ENCODE measurements at places on chromosomes 1 and 21. TPM values are rescaled to one million over a fixed set of nuclear protein-coding genes. Genes with fewer than 3 reads are reported as not detected.

GRCh38 chr1:156076609-156077429 is 5.4 kb downstream of the MEX3A start:
- no peak for DNase-seq

DNA sequence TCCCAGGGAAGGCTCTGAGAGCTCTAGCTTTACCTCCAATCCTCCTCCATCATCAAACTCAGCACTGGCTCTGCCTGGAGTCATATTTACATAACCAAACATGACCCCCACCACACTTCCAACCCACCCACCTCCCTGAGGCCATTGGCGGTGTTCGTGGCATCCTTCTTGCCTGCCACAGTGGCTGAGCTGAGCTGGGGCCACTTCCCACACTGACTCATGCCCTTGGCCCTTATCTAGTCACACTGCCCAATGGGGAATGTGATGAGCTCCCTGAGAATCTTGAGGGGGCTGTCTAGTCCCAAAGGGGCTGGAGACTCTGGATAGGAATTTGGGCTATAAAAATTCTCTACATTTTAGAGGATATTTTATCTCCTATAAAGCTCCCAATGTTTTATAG is 230.9 kb upstream of the IRF2BP2 start:
- DNase-seq: no peak

DNA sequence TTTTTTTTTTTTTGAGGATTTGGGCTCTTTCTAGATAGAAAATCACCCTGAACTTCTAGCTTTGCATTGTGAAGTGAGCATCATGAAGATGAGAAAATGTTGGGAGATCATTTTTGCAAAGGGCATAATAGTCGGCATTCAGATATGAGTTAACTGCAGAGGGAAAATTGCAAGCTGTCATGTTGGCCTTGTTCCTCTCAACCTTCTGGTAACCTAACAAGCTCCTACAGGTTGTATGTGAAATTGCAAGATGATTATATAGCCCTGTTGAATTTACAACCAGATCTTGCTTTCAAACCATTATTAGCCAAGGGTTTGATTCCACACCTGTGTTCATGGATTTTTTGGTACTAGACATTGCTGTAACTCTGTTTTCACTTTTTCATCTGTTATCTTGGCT is 2.2 kb downstream of the ELOA start:
- DNase-seq: peak; percentile 63

GRCh38 chr1:21854751-21855131 is 42.7 kb downstream of the LDLRAD2 start:
- no peak for DNase-seq

GRCh38 chr1:202160377-202160940 is at the start of gene PTPN7:
PTPN7 (minus strand) TSS chr1:202160602; CDS start chr1:202159402, 1,200 bp downstream.
- no peak for DNase-seq

GRCh38 chr1:162007466-162007865 is 16.2 kb downstream of the OLFML2B start:
- no peak for DNase-seq

DNA sequence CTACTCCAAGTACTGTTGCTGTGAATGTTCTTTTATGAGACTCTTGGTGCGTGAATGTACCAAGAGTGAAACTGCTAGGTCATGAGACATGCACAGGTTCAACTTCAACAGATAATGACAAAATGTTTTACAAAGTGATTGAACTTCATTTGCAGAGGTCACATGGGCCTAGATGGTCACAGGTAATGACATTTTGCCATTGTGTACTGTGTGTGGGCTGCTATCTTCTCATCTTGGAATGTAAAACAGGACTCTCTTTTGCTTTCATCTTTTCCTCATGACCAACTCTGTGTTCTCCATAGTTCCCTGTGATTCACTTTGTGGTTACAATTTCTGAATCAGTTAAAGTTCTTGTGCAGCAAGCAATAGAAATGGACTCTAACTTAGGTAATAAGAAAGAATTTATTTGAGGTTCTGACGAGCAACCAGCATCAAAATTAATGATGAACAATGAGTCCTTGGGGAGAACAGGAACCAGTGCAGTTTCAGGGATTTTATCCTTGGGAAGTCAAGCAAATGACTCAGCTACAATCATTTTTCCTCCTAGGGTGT is 16.2 kb upstream of the TSNAX start:
- DNase-seq: no peak

GRCh38 chr1:95575291-95575690 is 341.3 kb downstream of the RWDD3 start:
- no peak for DNase-seq

DNA sequence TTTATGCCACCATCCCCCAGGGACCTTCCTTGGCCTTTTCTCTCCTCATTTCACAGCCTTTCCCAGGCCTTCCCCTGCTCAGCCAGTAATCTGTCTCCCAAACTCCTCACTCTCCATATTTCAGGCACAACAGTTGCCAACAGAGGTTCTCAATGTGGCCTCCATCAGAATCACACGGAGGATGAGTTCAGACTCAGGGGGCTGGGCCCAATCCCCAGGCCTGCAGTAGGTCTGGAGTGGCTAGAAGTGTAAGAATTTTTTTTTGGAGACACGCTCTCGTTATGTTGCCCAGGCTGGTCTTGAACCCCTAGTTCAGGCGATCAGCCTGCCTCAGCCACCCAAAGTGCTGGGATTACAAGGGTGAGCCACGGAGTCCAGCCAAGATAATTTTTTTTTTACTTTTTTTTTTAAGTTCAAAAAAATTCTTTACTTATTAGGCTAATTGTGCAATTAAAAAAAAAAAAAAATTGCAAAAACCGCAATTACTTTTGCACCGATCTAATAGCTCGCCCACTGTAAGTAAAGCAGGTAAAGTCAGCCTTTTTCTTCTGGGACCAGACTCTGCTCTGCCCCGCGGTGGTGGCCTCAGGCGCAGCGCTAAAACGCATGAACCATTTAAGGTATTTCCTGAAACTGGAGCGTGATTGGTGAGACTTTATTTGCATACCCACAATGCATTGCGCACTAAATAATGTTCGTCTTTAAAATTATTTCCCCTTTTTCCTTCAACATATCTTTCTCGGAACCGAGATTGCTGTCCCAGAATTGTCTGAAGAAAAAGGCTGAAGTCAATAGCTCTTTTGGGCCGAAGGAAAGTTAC is 18.7 kb downstream of the KIAA2013 start:
- DNase-seq: peak; percentile 93

- DNase-seq: no peak
Observed at GRCh38 chr1:58447042-58447441, 99.5 kb downstream of the OMA1 start.

- no peak for DNase-seq
Observed at GRCh38 chr1:53736290-53736689, 2.7 kb downstream of the GLIS1 start.

- no peak for DNase-seq
Observed at GRCh38 chr1:174660476-174660875, 212.7 kb downstream of the GPR52 start.

- DNase-seq: peak; percentile 98
Observed at GRCh38 chr1:25430073-25430966, at the start of gene MACO1. MACO1 (plus strand) TSS chr1:25430897; CDS start chr1:25431099, 202 bp downstream.

- DNase-seq: no peak
Observed at GRCh38 chr1:87392248-87393192, 63.8 kb downstream of the LMO4 start.

DNA sequence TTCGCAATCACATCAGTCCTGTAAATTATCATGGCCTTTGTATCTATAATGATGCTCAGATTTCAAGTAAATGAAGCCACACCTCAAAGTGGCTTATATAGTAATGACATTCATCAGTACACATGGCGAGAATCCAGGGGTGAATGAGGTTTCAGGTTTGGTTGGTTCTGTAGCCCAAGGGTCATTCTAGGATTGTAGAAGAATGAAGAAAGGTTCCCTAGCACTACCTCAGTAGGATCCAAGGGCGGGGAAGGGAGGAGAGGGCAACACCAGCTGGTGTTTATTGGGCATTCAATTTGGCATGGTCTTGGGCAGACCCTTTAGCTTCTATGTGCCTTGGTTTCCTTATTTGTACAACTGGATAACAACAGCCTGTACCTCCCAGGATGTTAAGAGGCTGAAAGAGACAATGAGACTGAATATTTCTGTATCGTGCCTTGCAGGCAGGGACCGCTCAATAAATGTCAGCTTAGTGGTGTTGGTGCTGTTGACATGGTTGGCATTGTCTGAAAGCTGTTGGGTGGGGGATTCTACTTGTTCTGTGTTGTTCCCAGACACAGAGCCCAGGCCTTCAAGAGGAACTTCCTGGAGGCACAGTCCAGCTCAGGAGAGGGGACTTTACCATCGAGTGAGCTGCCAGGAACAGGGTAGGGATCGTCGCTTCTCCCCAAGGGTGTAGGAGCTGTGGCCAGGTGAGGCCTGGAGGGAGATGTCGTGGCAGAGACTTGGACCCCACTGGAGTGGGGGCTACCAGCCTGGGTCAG is 388.2 kb downstream of the PTPRU start:
- no peak for DNase-seq

- no peak for DNase-seq
Observed at GRCh38 chr21:43341378-43342161, 85.4 kb downstream of the SIK1 start.

- DNase-seq: no peak
Observed at GRCh38 chr1:240610636-240611035, 1.3 kb downstream of the GREM2 start.

- DNase-seq: no peak
Observed at GRCh38 chr1:3443807-3444206, 10.7 kb upstream of the ARHGEF16 start.

- DNase-seq: no peak
Observed at GRCh38 chr1:206568779-206569352, 43.4 kb downstream of the EIF2D start.

- DNase-seq: no peak
Observed at GRCh38 chr1:87398641-87399040, 70.0 kb downstream of the LMO4 start.

- DNase-seq: no peak
Observed at GRCh38 chr1:187122566-187122965, 293.8 kb downstream of the PLA2G4A start.

DCDC2B gene
- not detected for total RNA-seq

NBPF6 gene
- 0.18 TPM for total RNA-seq

LORICRIN gene
- not detected for total RNA-seq

TLR5 gene
- total RNA-seq: 3.3 TPM

FCRL2 gene
- not detected for total RNA-seq

ETV3L gene
- total RNA-seq: not detected

AMY2A gene
- total RNA-seq: 0.36 TPM

IGSF21 gene
- 17.3 TPM for total RNA-seq

MCOLN3 gene
- 0.64 TPM for total RNA-seq

CRNN gene
- not detected for total RNA-seq

Data from cerebellum (tissue), 4 donors.